ENCODE measurements at places on chromosomes 16 and 17.
A peak's percentile ranks its signal among the peaks of the same experiment; 100 is the strongest.

- DNase-seq = peak; percentile 29
These were observed 639 bp downstream of the MIF4GD start for GRCh38 chr17:75270218-75270965.

- no peak for DNase-seq
These were observed 98.5 kb downstream of the MARF1 start for GRCh38 chr16:15544405-15544804.

- DNase-seq = no peak
These were observed at the start of gene OR3A1 for GRCh38 chr17:3298260-3298659. Gene OR3A1, minus strand, starts transcription at chr17:3298360. Its CDS starts 5,778 bp downstream, at chr17:3292582.

DNA sequence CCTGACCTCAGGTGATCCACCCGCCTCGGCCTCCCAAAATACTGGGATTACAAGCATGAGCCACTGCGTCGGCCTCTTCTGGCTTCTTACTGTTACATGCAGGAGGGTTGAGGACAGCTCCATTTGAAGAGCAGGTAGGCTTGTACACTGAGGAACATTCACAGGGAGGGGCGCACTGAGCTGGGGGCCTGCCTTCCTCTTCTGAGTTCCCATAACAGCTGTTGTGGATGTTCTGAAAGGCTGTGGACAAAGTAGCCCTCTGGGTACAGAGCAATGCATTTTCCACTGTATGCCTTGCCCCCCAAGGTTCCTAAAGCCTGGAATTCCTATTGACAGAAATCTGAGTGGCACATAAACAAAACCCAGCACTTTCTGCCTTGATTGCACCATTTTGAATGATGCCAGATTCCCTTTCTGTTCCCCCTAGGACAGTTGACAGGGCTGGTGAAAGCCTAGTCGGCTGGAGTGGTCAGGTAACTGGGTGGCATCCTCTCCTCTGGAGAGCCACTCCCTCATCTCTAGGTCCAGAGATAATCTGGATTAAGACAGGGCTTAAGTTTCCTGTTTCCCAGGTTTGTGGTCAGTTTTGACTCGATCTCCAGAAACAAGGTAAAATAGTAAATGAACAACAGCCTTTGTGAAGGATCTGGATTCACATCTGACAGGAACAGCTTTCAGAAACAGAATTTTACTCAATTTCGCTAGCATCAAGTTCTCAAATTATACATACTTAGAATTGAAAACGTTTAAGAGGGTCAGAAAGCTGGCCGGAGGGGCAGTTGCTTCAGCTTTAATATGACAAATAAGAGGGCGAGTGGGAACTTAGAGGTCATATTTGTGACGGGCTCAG lies 1.3 kb upstream of the CDK5R1 start:
- no peak for DNase-seq

- no peak for DNase-seq
These were observed 131.2 kb upstream of the NLRP1 start for GRCh38 chr17:5715478-5715877.

GRCh38 chr16:21684199-21684598 lies 20.4 kb downstream of the OTOA start:
- peak; percentile 47 for DNase-seq

- DNase-seq = no peak
These were observed 8.1 kb downstream of the AMZ2 start for GRCh38 chr17:68255731-68256538.

DNA sequence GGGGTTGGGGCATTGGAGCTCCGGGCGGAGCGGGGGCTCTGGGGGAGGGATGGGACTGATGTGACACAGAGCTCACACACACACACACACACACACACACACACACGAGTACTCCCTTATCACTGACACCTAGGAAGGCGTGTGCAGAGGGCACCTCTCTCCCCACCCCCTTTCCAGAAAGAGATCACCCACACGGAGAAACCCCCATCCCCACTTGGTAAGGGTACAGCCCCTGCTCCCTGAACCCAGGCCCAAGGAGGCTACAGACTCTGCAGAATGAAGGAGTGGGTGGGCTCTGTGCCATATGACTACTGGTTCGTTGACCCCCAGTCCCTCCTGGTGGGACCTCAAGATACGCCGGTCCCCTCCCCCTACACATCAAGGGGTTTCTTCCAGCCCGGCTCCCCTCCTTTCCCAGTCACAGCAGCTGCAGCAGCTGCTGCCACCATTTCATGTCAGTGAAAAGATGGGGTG lies 8.7 kb upstream of the ARHGAP23 start:
- no peak for DNase-seq

DNA sequence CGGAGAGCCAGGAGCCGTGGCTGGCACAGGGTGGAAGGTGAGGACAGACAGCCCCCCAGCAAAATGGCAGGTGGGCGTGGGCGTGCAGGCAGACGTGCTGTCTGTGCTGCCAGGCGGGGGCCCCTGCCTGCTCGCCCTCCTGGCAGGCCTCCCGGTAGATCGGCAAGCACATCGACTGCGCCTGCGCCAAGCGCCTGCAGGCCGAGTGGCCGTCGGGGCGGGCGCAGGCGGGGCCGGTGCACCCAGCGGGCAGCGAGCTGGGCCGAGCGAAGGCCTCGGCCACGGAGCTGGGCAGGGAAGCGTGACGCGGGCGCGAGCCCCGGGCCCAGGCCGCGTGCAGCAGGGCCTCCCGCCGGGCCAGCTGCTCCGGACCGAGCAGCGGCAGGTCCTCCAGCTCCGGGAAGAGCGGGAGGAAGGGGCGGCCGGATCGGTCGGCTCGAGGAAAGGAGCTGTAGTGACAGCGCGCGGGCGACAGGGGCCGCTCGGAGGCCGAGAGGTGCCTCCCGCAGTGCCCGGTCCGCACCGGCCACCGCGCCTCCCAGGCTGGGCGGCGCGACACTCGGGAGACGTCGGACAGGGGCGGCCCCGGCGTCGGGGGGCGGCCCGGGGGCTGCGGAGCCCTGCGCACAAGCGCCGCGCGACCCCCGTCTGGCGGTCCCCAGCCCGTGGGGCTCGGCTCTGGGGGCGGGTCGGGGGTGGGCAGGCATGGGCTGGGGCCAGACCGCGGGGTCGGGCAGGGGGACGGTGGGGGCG lies 16.9 kb downstream of the GRIN2C start:
- DNase-seq = peak; percentile 60

DNA sequence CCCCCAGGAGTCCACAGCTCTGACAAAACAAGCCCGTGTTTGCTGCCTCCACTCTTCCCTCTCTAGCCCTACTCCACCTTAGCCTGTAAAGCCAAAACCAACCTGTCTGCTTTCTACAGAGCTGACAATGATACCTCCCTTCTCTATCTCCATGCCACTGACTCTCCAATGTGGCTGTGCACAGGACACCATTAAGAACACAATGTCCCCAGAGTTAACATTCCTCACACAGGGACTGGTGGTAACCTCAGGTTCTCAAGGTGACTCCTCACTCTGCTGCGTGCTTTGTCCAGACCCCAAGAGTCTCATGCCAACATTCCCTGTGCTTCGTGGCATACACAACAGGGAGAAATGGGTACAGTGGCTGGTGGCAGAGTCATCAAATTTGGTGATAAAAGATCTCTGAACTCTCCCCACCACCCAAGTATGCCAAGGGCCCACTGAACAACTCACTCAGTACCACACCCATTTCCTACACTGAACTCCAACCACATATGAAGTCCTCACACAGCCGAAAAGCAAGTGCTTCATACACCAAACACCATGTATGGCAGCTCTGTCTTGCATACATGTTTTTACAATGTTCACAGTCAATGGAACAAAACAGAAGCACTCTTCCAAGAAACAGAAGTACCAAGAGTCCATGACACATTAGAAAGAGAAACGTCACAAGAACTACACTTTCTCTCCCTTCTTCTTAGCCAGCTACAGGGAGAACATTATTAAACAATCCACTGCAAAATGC lies 21.1 kb downstream of the CSNK2A2 start:
- no peak for DNase-seq

DNA sequence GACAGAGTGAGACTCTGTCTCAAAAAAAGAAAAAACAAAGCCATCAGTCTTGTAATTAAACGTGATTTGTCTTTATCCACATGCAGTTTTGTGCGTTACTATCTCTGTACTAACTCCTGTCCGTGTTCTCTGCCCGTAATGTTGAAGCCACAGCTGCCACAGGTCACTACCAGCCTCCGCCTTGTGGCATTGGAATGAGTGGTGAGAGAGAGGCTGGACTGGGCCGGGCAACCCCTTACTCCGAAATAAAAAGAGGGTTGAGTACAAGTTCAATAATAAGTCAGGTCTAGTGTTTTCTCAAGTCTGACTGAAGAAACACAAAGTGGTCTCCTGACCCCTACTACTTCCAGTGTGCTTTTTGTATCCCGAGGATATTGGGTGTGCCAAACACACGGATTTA lies 5.4 kb downstream of the DNAJA3 start:
- no peak for DNase-seq

GRCh38 chr16:12168074-12169000 lies 191.8 kb downstream of the SNX29 start:
- no peak for DNase-seq

DNA sequence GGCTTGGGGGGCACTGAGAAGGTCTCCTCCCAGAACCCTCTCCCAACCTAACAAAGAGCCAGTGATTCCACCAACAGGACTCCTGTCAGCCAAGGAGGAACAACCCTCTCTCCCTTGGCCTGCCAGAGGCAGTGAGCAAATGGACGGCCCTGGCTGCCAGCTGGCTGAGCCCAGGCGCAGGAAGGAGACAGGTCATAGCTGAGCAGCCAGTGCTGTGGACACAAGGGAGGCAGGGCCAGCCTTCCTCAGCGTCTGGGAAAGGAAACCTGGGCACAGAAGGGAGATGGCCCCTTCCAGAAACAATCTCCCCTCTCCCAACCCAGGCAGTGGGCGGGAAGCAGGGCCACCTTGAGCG lies 2.1 kb downstream of the MPO start:
- no peak for DNase-seq

DNA sequence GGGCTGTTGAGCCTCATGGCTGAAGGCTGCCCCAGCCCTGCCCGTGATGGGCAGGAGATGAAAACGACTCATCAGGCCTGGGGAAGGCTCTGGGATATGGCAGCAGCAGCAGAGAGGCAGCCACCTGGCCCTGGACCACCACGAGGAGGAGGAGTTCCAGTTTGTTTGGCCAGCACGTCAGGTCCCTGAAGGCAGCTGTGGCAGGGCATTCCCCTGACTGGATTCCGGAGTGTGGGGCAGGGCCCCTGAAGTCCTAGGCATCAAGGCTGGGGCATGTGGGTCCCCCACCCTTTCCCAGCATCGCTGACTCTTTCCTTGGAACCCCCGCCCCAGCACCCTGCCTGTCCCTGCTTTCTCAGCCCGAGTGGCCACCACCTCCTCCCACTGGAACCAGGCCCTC lies 197.4 kb downstream of the ZNF423 start:
- no peak for DNase-seq

GRCh38 chr17:4623249-4623648 lies 18.2 kb downstream of the ALOX15 start:
- no peak for DNase-seq

GRCh38 chr17:70968302-70968701 lies 799.0 kb downstream of the KCNJ2 start:
- no peak for DNase-seq

- no peak for DNase-seq
These were observed 157.9 kb downstream of the TOX3 start for GRCh38 chr16:52389045-52389444.

DNA sequence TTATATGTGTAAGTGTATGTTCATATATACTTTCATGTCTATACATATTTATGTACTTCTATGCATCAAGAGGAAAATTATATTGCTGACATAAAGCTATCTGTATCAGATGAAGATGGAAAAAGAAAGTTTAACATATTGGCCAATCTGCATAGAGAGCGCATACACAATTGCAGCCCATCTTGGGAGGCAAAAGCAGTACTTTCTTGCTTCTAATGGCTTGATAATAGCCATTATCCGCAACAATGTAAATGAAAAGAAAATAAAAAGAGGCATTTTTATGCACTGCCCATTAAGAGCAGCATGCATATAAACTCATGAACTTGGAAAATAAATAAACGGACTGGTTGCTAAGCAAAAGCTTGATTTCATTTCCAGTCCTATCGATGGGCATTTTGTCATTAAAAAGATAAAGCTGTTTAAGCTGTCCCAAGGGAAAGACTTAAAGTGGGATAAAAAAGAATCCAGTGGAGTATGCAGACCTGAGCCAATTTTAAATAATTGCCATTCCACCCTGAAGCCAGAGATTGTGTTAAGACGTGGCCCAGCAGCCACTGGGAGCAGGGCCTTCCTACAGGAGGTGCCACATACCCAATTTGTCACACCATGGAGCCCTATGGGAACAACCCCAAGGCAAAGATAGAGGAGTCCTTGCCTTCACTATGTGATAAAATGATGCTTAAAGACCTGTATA lies 183.6 kb upstream of the CDH11 start:
- no peak for DNase-seq

GRCh38 chr16:88904676-88905365 lies 38.4 kb upstream of the PABPN1L start:
- no peak for DNase-seq

DNA sequence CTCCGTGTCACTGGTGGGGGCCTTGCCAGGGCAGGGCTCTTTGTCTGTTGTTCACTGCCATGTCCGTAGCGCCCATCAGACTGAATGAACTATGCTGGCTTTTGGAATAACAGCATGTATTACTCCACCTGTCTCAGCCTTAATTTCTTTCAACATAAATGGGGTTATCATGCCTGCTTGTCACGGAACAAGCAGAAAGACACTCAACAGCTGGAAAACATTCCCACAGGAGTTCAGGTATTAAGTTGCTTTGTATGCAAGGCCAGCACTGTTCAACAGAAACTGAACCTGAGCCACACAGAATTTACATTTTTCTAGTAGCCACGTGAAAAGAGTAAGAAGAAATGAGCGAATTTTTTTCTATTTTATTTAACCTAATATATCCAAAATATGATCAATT lies 13.1 kb downstream of the PPL start:
- DNase-seq = no peak

- DNase-seq = no peak
These were observed 42.0 kb upstream of the NFAT5 start for GRCh38 chr16:69523566-69524305.

GRCh38 chr17:41777157-41777573 lies 9.3 kb downstream of the JUP start:
- no peak for DNase-seq

DNA sequence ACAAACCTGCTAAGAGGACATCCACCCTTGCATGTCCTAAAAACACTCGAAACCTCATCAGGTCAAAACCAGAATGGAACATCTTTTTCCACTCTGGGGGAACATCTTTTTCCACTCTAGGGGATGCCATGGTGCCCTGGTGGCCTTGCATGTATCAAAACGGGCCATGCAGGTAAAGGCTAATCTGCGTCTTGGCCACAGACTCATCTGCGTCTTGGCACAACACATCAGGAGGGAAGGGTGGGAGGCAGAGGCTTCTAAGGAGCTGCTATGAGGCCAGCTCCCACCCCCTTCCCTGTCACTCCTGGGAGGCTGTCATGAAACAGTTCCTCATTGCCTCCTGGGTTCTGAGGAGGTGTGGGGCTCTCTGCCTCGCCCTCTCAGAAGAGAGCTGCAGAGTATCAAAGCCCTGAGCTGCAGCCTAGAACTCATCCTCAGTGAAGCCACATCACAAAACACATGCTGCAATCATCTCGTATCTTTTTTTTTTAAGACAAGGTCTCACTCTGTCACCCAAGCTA lies 27.6 kb downstream of the PARN start:
- DNase-seq = no peak

- no peak for DNase-seq
These were observed 2.8 kb downstream of the DCUN1D3 start for GRCh38 chr16:20897253-20897897.

GRCh38 chr17:7840875-7841274 lies 6.9 kb downstream of the KDM6B start:
- no peak for DNase-seq
